ENCODE measurements at places on chromosomes 1 and 21.

DNA sequence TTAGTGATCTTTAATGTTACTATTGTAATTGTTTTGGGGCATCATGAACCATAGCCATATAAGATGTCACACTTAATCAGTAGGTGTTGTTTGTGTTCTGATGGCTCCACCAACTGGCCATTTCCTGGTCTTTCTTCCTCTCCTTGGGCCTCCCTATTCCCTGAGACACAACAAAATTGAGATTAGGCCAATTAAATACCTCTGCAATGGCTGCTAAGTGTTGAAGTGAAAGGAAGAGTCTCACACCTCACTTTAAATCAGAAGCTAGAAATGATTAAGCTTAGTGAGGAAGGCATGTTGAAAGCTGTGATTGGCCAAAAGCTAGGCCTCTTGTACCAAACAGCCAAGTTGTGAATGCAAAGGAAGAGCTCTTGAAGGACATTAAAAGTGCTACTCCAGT lies 30.7 kb downstream of the PPP2R5A start:
- peak; percentile 40 for DNase-seq

DNA sequence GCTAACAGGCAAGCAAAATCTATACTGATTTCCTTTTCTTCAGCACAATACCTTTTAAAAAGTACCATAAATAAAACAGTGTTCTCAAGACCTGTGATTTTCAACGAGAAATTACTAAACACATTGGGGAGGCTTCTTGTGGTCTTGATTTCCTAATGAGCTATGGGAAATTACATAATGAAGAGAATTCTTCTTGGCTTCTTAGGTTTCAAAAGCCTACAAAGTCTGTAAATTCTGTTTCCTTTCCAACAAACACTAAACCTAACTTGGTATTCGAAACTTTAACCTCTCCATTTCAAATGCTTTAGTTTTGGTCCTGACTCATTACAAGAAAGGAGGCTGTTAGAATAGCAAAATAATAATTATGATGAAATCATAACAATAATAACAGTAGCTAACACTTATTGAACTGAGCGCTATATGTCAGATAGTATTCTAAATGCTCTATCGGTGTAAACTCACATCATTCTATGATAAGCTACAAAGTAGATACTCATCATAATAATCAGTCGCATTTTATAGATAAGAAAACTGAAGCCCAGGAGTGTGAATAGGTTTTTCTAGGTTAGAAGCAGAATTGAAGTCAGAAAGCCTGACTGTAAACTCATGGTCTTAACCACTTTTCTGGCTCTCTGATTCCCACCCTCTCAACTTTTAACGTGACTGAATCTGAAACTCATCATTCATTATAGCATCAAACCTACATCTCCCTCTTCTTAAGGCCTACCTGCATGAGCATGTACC lies 486.7 kb downstream of the SMYD3 start:
- peak; percentile 31 for DNase-seq

DNA sequence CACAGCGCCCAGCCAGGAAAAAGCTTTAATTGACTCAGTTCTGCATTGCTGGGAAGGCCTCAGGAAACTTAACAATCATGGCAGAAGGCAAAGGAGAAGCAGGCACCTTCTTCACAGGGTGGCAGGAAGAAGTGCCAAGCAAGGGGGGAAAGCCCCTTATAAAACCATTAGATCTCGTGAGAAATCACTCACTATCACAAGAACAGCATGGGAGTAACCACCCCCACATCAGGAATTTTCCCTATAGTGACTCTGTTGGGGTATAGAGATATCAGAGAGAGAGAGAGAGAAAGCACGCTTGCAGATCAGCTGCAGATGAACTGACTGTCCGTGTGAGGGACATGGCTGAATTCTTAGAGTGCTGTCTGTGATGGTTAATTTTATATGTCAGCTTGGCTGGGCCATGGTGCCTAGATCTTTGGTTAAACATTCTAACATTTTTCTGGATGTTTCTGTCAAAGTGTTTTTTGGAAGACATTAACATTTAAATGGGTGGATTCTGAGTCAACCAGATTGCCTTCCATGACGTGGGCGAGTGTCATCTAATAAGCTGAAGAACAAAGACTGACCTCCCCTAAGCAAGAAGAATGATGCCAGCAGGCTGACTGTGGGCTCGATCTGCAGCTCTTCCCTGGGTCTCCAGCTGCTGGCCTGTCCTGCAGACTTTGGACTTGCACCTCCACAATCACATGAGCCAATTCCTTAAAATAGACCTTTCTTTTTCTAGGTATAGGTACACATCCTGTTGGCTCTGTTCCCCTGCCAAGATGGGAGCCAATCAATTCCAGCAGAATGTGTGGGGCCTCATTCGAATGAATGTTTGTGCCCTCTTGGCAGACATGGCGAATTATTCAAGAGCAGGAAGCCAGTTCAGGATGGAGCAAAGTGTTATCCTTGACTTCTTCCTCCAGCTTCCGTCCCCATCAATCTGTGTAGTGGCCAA lies 21.4 kb upstream of the CPT2 start:
- peak; percentile 42 for DNase-seq

- no peak for DNase-seq
Measured at GRCh38 chr1:162215902-162216301, 146.4 kb downstream of the NOS1AP start.

- no peak for DNase-seq
Measured at GRCh38 chr21:9735421-9735961, 785.9 kb upstream of the TPTE start.

DNA sequence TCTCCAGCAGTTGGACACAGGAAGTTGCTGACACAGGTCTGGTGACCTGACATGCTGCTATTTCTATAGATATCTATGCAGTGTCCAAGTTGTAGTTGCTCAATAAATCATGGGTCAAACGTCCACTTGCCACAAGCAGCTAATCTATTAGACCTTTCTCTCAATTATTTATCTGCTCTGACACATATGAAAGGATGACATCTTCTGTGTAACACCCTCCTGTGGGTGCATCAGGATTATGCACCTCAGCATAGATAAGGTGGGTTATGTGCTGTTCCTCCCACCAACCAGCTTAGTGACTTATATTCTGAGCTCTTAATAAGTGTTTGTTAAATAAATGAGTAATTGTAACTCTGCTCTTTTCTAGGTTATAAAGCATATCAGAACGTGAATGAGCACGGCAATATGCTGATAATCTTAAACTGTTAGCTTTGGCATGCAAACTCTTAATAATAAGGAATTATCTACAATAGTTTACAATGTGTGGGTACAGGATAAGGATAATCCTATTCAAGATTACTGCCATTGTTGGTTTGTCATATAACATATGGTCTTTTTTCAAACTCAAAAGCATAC lies 90.7 kb upstream of the GCLM start:
- DNase-seq, result no peak

DNA sequence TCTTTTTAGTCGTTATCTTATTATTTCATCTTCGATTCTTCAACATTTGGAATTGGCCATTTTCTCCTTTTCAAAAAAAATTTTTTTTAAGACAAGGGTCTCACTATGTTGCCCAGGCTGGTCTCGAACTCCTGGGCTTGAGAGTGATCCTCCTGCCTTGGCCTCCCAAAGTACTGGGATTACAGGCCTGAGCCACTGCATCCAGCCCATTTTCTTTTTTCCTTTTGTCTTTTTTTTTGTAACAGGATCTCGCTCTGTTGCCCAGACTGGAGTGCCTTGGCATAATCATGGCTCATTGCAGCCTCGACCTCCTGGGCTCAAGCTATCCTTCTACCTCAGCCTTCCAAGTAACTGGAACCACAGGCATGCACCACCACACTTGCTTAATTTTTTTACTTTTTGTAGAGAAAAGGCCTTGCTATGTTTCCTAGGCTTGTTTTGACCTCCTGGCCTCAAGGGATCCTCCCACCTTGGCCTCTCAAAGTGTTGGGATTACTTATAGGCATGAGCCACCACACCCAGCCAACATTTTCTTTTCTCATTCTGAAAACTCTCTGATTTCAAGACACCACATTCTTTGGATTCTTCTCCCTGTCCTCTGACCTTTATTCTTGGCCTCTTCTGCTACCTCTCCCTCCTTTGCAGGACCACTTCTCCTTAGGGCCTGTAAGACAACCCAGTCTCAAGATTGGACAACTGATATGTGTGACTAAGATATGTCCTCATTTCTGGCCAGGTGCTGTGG lies 6.0 kb upstream of the MAP1LC3C start:
- peak; percentile 57 for DNase-seq

- DNase-seq, result no peak
Measured at GRCh38 chr1:213989002-213989855, 1.5 kb downstream of the PROX1 start.

DNA sequence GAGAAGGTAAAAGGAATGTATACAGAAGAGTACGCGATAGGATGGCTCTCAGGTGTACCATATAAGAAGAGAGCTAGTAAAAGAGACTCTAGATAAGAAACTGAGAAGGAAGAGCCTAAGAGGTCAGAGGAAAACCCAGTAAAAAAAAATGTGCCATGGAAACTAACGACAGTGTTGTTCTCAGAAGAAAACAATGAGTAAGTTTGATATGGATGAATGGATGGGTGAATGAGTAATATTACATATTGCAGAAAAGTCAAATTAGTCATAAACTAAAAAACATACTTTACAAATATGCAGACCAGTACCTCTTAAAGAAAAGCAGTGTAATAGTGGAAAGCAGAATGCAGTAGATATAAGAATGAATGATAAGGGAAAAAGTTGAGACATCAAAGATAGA lies 316.2 kb downstream of the HMCN1 start:
- DNase-seq, result no peak

- DNase-seq, result no peak
Measured at GRCh38 chr21:35019631-35020032, 29.5 kb downstream of the RUNX1 start.

- no peak for DNase-seq
Measured at GRCh38 chr1:45557422-45557944, 6.9 kb downstream of the AKR1A1 start.

- DNase-seq, result peak; percentile 29
Measured at GRCh38 chr1:93438716-93439115, 9.2 kb upstream of the FNBP1L start.
